ENCODE measurements at places on chromosomes 2 and 18. TPM values are rescaled to one million over a fixed set of nuclear protein-coding genes. Genes with fewer than 3 reads are reported as not detected.

The SP140 gene
- 2.2 TPM for polyA plus RNA-seq

The ZNF804A gene
- 6.4 TPM for polyA plus RNA-seq

The CDH2 gene
- 14.2 TPM for polyA plus RNA-seq

The ARL4C gene
- polyA plus RNA-seq: 5.8 TPM

The CPO gene
- 0.31 TPM for polyA plus RNA-seq

The TLX2 gene
- 5.0 TPM for polyA plus RNA-seq

The SLC8A1 gene
- 13.2 TPM for polyA plus RNA-seq

The XIRP2 gene
- polyA plus RNA-seq: 0.22 TPM

The MC5R gene
- polyA plus RNA-seq: 0.66 TPM

The SP5 gene
- polyA plus RNA-seq: 4.8 TPM

The KCNJ3 gene
- 9.9 TPM for polyA plus RNA-seq

The SLC14A1 gene
- 1.3 TPM for polyA plus RNA-seq

The SLC9A4 gene
- polyA plus RNA-seq: 0.04 TPM

The IL36B gene
- not detected for polyA plus RNA-seq

The PPP1R1C gene
- 3.3 TPM for polyA plus RNA-seq

The CMPK2 gene
- 13.3 TPM for polyA plus RNA-seq

The SFTPB gene
- polyA plus RNA-seq: 0.01 TPM

The PRKAG3 gene
- 0.07 TPM for polyA plus RNA-seq

The GAD1 gene
- 0.34 TPM for polyA plus RNA-seq

The ATOH8 gene
- polyA plus RNA-seq: 5.1 TPM

The TWIST2 gene
- 4.9 TPM for polyA plus RNA-seq

The QPCT gene
- polyA plus RNA-seq: 9.1 TPM

The SLC4A3 gene
- polyA plus RNA-seq: 3.3 TPM

The SMYD5 gene
- 24.5 TPM for polyA plus RNA-seq

The YWHAQ gene
- polyA plus RNA-seq: 234 TPM

The REEP1 gene
- polyA plus RNA-seq: 36.9 TPM

The DES gene
- polyA plus RNA-seq: 429 TPM

The CHRNA1 gene
- 0.57 TPM for polyA plus RNA-seq

The DPYSL5 gene
- 7.1 TPM for polyA plus RNA-seq

The AKAIN1 gene
- 0.12 TPM for polyA plus RNA-seq

The RAB6C gene
- 0.21 TPM for polyA plus RNA-seq

The SLC11A1 gene
- 0.84 TPM for polyA plus RNA-seq

The FBXO48 gene
- polyA plus RNA-seq: 2.5 TPM

The OSR1 gene
- polyA plus RNA-seq: 17.7 TPM
